Spleen (tissue), 13 donors: ENCODE measurements at places on chromosomes 7 and 10. TPM values are rescaled to one million over a fixed set of nuclear protein-coding genes. Genes with fewer than 3 reads are reported as not detected.

FZD1 gene
- polyA plus RNA-seq: 2.0 TPM

GRCh38 chr10:46098386-46098785, 52.3 kb upstream of the MSMB start:
- H3K27ac ChIP-seq: peak overlapping the region; percentile 73
- DNase-seq: no peak
- no peak overlapping the region for H3K4me3 ChIP-seq
- no peaks in the 10 kb centered on the region for H3K27me3 ChIP-seq
- H3K36me3 ChIP-seq: no peaks in the 10 kb centered on the region
- H3K4me1 ChIP-seq: peaks cover 38% of the 10 kb centered on the region

DNA sequence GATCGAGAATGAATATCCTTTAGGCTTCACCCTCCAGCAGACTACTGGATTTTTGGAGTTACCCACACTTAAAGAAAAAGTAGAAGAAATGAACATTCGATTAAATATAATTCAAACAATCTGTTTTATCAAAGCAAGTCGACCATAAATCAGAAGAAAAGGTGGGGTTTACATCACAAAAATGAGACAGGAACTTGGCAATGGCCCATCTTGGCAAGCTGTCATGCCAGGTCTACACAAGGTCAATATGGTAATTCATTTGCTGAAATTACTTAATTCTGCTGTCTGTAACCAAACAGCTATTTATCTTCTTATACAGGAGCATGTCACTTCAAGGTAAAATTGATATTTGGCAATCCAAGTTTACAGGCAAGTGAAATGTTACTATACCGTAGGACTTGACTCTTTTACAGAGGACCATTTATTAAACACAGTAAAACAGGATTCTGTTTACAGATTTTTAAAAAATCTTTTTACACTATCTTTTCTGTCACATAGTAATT, 640.6 kb upstream of the NRP1 start:
- no peaks in the 10 kb centered on the region for H3K27me3 ChIP-seq
- no peaks in the 10 kb centered on the region for H3K36me3 ChIP-seq
- no peak for DNase-seq
- H3K4me1 ChIP-seq: no peaks in the 10 kb centered on the region
- H3K27ac ChIP-seq: no peak overlapping the region
- no peak overlapping the region for H3K4me3 ChIP-seq

DNA sequence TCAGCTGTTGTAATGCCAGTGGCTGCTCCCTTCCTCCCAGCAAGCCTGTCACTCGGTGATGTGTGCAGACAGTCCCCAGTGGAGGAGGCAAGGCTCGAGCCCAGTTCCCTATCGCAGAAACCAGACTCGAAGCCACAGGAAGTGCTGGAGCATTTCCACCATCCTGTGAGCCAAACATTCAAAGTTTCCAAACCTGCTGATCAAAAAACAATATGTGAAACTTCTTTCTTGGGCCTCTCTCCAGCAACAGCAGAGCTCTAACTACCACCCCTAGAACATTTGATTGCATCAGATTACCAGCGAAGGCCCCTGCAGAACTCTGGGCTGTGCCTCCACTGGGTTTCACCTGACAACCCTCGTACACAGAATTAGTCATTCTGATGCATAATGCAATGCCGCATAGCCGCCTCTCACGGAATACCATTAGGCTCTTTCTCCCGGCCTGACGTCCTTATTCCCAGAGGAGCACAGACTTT, 94.0 kb downstream of the ELMO1 start:
- DNase-seq: peak; percentile 82
- H3K27ac ChIP-seq: peak overlapping the region; percentile 83
- H3K27me3 ChIP-seq: no peaks in the 10 kb centered on the region
- no peak overlapping the region for H3K4me3 ChIP-seq
- H3K36me3 ChIP-seq: no peaks in the 10 kb centered on the region
